Glutamatergic neuron (in vitro differentiated cells): ENCODE measurements at places on chromosomes 6 and 20. TPM values are rescaled to one million over a fixed set of nuclear protein-coding genes. Genes with fewer than 3 reads are reported as not detected.

GPLD1 gene
- 2.0 TPM for total RNA-seq

BPIFB2 gene
- not detected for total RNA-seq

SIRPG gene
- total RNA-seq: not detected

TEAD3 gene
- total RNA-seq: 50.0 TPM

ZC3H12D gene
- total RNA-seq: 48.7 TPM

EZR gene
- 272 TPM for total RNA-seq
